ENCODE measurements at places on chromosomes 2 and 18. TPM values are rescaled to one million over a fixed set of nuclear protein-coding genes. Genes with fewer than 3 reads are reported as not detected.

Gene GPC1
- total RNA-seq, result 0.35 TPM

DNA sequence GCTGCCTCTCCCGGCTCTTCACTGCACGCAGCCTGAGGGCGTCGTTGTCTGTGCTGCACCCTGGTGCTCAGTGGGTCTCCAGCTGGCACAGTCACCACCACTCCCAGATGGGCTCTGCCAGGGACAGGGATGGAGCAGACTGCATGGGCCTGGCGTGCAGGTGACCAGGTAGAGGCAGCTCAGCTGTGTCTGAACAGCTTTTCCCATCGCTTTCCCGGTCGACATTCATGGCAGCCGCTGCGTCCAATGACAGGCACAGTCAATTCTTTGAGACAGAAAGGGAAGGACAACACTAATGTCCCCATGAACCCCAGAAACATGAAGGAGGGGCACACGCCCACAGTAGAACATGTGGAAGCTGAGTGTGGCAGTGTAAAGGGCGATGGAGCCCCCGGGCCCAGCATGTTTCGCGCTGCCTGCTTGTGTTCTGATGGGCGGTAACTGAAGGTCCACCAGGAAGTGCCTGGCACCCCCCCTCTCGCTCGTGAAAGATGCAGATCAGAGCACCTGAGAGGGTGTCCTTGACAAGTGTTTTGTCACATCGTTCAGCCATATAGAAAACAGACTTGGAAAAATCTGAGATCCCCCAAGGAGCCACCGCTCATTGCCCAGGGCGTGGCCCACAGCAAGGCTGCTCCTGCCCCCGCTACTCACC is 122.4 kb downstream of the NFATC1 start:
- H3K27ac ChIP-seq, result peak overlapping the region; percentile 75
- no peaks in the 10 kb centered on the region for H3K27me3 ChIP-seq
- no peak overlapping the region for H3K4me3 ChIP-seq
- H3K36me3 ChIP-seq, result peaks cover 3% of the 10 kb centered on the region
- H3K4me1 ChIP-seq, result peaks cover 74% of the 10 kb centered on the region

DNA sequence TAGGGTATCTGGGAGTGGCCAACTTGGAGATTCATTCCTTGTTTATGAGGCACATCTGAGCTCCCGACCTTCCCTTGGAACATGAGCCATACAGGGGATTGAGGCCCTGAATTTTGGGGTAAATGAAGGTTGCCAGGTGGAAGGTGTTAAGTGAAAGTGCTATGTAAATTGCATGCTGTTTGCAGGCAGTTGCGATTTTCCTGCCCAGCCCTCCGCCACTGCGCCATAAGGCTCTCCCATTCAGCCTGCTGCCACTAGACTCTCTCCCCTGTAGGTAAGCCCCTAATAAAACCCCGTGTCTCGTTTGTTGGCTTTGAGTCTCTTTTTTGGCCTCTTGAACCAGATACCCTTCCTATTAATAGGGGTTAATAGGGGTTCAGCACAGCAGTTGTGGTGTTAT is 33.8 kb downstream of the PCARE start:
- H3K27me3 ChIP-seq, result no peaks in the 10 kb centered on the region
- H3K27ac ChIP-seq, result no peak overlapping the region
- H3K4me1 ChIP-seq, result no peaks in the 10 kb centered on the region
- H3K4me3 ChIP-seq, result no peak overlapping the region

Gene RIT2
- not detected for total RNA-seq

DNA sequence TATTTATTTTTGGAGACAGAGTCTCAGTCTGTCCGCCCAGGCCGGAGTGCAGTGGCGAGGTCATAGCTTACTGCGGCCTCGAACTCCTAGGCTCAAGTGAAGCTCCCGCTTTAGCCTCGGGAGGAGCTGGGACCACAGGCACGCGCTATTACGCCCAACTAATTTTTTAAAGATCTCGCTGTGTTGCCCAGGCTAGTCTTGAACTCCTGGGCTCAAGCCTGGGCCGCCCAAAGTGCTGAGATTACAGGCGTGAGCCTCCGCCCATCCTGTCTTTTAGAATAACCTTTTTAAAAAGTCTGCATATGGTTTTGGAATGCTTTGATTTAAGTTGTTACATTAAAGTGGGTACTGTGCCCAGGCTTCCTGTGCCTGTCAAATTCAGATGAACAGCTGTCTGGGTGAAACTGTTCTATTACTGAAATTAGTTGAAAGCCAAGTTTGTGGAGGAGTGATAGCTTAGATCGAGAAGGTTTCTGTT is 944 bp downstream of the RAB3GAP1 start:
- H3K4me1 ChIP-seq, result peaks cover 22% of the 10 kb centered on the region
- H3K36me3 ChIP-seq, result no peaks in the 10 kb centered on the region
- no peaks in the 10 kb centered on the region for H3K27me3 ChIP-seq
- peak; percentile 52 for DNase-seq
- H3K4me3 ChIP-seq, result peak overlapping the region; percentile 69

- peaks cover 17% of the 10 kb centered on the region for H3K4me1 ChIP-seq
- H3K36me3 ChIP-seq, result peaks cover 7% of the 10 kb centered on the region
- no peak for DNase-seq
- no peaks in the 10 kb centered on the region for H3K27me3 ChIP-seq
- H3K27ac ChIP-seq, result no peak overlapping the region
- H3K4me3 ChIP-seq, result no peak overlapping the region
These were observed 153.4 kb downstream of the MGAT5 start for GRCh38 chr2:134407154-134407890.

Gene DCDC2C
- total RNA-seq, result not detected

GRCh38 chr2:188519136-188519535 is 227.5 kb downstream of the GULP1 start:
- no peaks in the 10 kb centered on the region for H3K36me3 ChIP-seq
- no peak overlapping the region for H3K4me3 ChIP-seq
- DNase-seq, result no peak
- no peaks in the 10 kb centered on the region for H3K27me3 ChIP-seq
- no peak overlapping the region for H3K27ac ChIP-seq

- no peak for DNase-seq
- no peaks in the 10 kb centered on the region for H3K36me3 ChIP-seq
- H3K4me3 ChIP-seq, result no peak overlapping the region
- H3K27ac ChIP-seq, result no peak overlapping the region
- no peaks in the 10 kb centered on the region for H3K27me3 ChIP-seq
These were observed 6.3 kb upstream of the DRC1 start for GRCh38 chr2:26395394-26395793.

DNA sequence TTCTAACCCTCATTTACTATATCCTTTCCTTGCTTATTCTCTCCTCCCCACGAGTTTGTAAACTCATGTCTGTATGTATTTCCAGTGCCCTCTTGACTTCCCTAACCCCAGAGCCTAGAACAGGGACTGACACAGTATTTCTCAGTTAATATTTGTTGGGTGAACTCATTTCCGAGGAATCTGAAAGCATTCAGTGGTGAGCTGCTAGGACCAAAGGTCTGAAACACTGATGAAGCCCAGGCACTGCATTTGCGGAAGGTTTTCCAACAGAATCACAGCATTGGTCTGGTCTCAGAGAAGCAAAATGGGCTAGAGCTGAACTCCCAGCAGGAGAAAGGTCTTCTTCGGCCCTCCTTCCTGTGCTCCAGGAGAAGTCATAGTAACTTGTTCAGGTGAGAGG is 56.8 kb downstream of the SOX11 start:
- no peaks in the 10 kb centered on the region for H3K36me3 ChIP-seq
- no peaks in the 10 kb centered on the region for H3K27me3 ChIP-seq
- no peak overlapping the region for H3K27ac ChIP-seq
- H3K4me3 ChIP-seq, result no peak overlapping the region

DNA sequence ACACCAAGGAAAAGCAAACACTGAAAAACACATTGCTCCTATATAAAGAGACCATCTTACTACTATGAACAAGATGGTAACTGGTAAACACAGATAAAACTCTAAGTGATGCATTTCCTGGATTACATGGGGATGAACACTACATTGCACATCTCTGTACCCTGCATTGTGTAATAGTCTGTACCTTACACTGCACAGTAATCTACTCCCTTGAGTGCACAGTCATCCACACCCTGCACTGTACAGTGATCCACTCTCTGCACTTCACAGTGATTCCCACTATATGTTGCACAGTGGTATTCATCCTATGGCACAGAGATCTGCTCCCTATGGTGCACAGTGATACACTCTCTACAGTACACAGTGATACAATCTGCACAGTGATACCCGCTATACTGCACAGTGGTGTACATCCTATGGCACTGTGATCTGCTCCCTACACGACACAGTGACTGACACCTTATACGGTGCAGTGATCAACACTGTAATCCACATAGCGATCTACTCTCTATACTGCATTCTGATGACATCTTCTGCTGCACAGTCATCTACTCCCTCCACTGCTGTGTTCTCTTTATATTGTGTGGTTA is 462.2 kb upstream of the RGPD4 start:
- no peaks in the 10 kb centered on the region for H3K27me3 ChIP-seq
- H3K36me3 ChIP-seq, result no peaks in the 10 kb centered on the region
- H3K4me1 ChIP-seq, result no peaks in the 10 kb centered on the region
- DNase-seq, result no peak
- no peak overlapping the region for H3K4me3 ChIP-seq
